ENCODE measurements at places on chromosomes 13 and 19.
A peak's percentile ranks its signal among the peaks of the same experiment; 100 is the strongest.

- DNase-seq: no peak
Observed at GRCh38 chr19:5547881-5548280, 19.9 kb downstream of the TINCR start.

DNA sequence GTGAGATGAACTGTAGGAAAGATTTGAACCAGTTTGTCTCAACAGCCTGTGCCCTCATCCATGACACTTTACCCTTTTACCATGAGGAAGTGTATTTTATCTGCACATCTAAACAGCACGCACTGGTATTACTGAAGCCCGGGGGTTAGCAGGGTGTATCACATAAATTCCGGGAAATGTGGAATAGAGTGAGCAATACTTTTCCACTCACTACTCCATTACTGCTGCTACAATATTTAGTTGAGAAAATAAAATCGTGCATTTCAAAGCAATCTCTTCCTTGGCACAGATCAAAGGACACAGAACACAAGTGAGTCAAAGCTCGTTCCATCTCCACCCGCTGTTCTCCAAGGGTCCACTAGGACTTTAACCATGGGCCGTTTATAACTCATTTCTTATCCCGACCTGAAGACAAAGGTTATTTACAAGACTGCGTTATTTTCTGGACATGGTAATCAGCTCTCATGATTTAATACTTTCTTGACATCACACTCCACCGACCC is 35.2 kb downstream of the STK24 start:
- DNase-seq: no peak

DNA sequence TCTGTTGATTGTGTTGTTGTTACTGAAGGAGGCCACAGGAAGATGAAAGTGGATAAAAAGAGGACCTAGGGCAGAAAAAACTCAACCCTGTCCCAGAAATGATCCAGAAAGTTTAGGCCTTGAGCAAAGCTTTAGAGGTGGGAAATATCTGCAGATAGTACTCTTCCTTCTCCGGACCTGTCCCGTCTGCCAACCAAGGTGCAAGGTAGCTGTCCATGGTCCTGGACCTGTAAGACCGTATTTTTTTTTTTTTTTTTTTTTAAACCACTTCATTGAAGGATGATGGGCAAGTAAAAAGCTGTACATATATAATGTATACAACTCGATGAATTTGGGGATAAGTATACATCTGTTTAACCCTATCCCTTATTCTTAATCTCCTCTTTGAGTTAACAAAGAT is 225.9 kb downstream of the OLFM4 start:
- DNase-seq: no peak

DNA sequence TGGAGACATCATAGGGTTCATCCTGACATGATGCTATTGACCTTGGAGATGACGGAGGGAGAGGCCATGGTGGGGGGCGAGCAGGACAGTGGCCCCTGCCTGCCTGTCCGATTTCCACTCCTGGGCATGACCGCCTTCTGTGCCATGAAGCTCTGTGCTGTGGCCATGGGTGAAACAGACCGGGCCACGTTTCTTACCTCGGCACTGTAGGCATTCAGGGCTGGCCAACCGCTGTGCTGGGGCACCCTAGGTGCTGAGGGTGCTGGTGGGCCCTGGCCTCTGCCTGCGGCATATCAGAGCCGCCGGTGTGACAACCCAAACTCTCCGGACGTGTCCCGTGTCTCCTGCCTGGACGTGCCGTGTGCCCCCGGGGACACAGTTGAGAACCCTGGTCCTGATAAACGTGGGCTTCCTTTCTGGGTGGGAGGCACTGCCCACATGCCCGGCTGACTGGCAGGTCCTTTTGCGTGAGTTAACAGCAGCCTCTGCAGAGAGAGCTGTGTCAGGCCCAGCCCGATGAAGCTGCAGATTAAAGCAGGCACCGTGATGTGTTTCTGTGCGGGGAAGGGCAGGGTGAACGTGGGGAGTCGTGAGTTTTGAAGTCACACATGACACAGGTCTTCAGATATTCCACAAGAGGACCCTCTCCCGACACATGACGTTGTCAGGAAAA is 46.5 kb downstream of the TMEM255B start:
- DNase-seq: no peak

- no peak for DNase-seq
Observed at GRCh38 chr13:108877300-108877699, 247.9 kb downstream of the MYO16 start.

DNA sequence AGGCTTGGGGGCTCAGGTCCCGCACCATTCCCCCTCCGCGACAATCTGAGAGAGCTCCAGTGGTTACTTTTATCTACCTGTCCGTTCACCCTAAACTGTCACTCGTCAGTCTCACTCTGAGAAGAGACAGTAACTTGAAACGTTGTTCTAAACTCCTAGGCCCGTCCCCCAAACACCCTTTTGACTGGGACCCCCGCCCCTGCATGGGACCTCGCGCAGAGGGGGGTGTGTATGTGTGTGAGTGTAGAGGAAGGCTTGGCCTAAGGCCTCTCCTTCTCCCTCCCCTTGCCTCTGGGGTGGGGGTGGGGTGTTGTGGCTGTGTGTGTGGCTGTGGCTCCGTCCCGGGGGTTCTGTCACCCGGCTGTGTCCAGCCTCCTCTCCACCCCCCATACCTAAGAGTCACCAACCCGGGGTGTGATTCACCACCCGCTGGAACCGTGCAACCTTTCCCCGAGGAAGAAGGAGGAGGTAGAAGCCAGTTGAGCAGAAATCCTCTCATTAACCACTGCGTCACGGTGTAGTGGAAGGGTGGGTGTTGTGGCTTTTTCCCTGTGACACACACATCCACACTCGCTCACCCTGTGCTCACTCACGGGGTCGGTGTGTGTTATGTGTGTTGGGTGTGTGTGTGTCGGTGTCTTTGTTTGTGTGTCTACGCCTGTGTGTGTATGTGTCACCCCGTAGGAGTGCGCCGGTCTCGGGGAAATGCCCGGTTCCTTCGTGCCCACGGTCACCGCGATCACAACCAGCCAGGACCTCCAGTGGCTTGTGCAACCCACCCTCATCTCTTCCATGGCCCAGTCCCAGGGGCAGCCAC is 2.4 kb downstream of the FOSB start:
- DNase-seq: peak; percentile 74

Data from T1000 (cell line).